ENCODE measurements at places on chromosomes 5 and 9.

DNA sequence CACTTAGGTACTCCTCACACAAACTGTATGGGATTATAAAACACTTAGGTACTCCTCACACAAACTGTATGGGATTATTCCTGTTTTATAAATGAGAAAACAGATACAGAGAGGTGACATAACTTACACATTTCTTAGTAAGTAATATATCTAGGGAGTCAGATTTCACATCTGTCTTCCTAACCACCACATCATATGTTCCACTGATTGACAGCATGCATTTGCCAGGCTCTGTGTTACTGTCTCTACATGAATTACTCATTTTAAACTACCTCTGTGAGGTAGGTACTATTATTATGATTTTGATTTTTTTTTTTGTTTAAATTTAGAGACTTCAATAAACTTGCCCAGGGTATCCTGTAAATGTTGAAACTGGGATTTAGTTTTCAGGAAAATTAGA, 232.7 kb downstream of the CCDC171 start:
- no peak for DNase-seq

- no peak for DNase-seq
Measured at GRCh38 chr9:107363516-107364152, 80.6 kb downstream of the RAD23B start.

DNA sequence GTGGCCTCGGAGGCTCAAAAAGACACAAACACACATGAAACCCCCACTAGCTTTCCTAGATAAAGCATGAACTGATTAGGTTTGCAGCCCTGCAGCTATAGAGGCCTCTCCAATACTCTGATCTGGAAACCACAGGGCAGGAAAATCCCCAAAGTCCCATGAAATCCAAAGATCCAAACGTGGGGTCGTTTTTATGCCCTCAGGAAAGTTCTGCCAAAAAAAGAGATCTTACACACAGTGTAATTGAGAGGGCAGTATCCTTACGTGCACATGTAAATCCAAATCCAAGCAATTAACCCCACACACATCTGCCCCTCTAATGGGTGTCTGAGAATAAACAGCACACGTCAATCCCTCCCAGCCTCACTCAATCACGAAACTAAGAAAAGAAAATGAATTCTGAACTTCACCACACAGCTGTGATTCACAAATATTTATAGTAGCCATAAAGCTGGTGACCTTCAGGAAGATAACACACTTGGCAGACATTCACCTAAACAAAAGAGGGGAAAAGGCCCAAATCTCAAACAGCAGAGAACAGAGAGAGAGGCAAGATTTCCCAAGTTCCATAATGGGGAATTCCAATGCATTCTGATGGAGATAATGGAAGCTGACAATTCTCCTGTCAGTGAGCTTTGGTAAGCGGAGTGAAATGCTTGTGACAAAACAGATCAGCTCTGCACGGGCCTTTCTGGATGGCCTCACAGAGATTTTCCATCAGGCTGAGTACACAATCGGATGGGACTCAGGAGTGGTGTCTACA, 114.2 kb downstream of the SEMA5A start:
- no peak for DNase-seq

DNA sequence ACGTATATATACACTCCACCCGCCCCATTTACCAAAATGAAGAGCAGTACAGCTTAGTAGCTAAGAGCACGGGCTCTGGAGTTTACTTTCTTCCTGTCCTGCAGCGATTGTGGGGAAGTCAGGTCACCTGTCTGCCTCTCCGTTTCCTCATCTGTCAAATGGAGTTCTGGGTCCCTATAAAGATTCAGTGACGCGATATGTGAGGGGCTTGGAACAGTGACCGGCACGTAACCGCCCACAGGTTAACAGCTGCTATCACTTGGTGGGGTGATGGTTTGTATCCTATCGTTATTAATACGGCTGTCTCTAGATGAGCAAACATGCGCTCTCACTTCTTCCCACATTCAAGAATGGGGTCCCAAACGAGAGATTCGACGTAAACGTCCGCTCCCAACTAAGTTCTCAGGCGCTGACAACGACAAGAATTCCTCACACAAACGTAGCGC, 426 bp downstream of the FAM114A2 start:
- no peak for DNase-seq

DNA sequence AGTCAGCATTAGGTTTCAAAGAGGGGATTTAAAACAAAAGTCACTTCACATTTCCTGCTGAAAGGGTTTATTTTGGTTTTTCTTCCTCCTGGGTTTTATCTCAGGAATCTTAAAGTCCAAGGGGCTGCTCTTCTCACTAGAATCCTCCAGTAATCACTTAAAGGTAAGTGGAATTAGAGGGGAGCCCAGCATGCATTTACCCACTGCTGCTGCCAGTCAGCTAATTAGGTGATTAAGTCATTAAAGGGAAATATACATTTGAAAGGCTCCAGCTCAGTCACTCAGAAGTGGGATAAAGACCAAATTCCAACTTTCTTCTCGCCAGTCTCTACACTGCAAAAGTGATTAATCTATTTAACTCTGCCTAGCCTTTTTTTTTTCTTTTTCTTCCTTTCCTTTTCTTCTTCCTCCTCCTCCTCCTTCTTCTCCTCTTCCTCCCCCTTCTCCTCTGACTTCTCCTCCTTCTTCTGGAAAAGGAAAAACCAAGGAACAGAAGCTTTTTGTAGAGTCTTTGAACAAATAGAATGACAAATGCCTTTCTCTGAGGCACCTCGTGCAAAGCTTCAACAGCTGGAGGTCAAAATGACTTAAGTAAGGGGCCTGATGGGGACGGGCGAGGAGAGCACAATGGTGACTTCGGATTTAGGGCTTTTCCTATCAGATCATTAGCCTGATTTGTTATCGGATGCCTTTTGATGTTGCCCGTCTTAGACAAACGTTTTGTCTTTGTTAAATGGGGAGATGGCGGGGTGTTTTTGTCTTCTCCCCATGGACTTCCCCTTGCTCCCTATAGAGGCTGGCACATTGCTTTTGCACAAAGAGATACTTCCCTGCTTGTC, 617.6 kb downstream of the IRX1 start:
- DNase-seq = no peak

- DNase-seq = no peak
Measured at GRCh38 chr5:81290146-81290545, 11.2 kb upstream of the ZCCHC9 start.

GRCh38 chr9:72278959-72279358, 86.0 kb downstream of the ZFAND5 start:
- no peak for DNase-seq

GRCh38 chr9:136395020-136395340, 5.0 kb downstream of the SNAPC4 start:
- no peak for DNase-seq
